ENCODE measurements at places on chromosomes 1 and 21.

DNA sequence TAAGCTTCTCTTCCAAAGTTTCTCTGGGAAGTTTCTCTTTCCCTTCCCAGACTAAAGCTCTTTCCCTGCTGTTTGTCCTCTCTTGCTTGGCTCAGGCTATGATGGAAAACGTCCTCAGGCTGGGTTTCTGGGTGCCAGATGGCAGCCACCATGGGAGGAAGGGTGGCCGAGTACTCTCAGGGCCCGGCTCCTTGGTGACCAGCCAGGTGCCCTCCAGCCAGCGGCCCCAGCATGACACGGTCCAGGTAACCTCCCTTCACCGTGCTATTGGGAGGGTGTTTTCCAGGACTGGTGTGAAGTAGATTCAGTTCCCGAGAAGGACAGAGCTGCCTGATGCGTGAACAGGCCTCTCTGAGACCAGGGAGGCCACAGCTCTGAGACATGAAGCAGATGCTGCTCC lies 60.3 kb downstream of the KIF26B start:
- peaks cover 1% of the 10 kb centered on the region for H3K4me1 ChIP-seq

- no peak for DNase-seq
- H3K27ac ChIP-seq: no peak overlapping the region
- peaks cover 42% of the 10 kb centered on the region for H3K36me3 ChIP-seq
- no peaks in the 10 kb centered on the region for H3K4me1 ChIP-seq
These were observed 14.6 kb upstream of the TRNAU1AP start for GRCh38 chr1:28538286-28538685.

DNA sequence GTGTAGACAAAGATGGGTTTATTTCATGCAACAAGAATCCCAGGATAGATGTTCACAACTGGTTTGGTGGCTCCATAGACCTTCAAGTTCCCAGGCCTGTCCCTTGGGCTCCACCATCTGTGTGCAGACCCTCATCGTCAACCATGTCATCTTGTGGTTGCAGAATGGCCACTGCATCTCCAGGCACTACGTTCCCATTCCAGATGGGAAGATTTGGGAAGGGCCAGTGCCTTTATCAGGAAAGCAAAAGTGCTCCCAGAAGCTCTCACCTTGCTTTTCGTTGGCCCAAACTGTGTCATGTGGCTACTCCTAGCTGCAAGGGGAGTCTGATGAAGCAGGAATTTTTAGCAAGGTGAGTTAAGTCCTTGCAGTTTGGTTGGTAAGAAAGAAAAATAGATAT lies 12.8 kb downstream of the TMCC2 start:
- DNase-seq: no peak
- peaks cover 8% of the 10 kb centered on the region for H3K4me1 ChIP-seq
- H3K27me3 ChIP-seq: no peaks in the 10 kb centered on the region
- no peak overlapping the region for H3K27ac ChIP-seq
- H3K36me3 ChIP-seq: peaks cover 7% of the 10 kb centered on the region

GRCh38 chr1:117964290-117965038 lies 34.9 kb downstream of the WDR3 start:
- H3K27me3 ChIP-seq: no peaks in the 10 kb centered on the region
- peaks cover 39% of the 10 kb centered on the region for H3K36me3 ChIP-seq
- no peak for DNase-seq
- no peaks in the 10 kb centered on the region for H3K4me1 ChIP-seq

DNA sequence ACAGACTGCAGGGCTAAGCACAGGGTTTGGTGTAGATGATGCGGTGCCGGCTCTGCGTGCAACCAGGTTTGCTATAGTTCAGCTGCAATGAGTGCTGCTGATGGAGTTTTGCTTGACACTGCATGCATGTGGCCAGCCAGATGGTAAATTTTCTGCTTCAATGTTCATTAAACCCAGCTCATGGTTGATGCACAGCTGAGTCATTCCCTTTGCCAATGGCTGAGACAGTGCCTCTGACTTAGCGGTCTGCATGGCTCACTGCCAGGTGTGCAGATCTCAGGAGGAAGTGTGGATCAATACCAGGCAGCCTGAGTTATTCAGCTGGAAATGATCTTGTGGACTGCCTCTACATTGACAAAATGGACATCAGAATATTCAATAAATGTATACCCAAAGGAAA lies 172.7 kb upstream of the ZP4 start:
- H3K4me1 ChIP-seq: peaks cover 9% of the 10 kb centered on the region
- H3K27me3 ChIP-seq: no peaks in the 10 kb centered on the region
- H3K36me3 ChIP-seq: no peaks in the 10 kb centered on the region
- peak overlapping the region; percentile 85 for H3K27ac ChIP-seq
- H3K4me3 ChIP-seq: no peak overlapping the region

DNA sequence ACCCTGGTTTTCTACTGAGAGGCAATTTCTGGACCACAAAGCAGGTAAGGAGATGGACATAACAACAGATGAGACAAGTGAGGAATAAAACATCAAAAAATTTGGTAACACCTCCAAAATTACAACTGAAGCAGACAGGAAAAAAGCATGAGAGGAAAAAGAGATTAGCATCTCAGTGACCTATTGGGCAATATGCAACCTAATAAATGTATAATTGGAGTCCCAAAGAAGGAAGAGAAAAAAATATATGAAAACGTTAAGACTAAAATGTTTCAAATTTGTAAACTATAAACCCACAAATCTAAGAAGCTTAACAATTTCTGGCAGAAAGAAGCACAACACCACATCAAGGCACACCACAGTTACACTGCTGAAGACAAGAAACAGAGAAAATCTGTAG lies 208.2 kb upstream of the TNR start:
- H3K27me3 ChIP-seq: no peaks in the 10 kb centered on the region
- peaks cover 42% of the 10 kb centered on the region for H3K36me3 ChIP-seq
- H3K4me3 ChIP-seq: no peak overlapping the region
- H3K4me1 ChIP-seq: no peaks in the 10 kb centered on the region

DNA sequence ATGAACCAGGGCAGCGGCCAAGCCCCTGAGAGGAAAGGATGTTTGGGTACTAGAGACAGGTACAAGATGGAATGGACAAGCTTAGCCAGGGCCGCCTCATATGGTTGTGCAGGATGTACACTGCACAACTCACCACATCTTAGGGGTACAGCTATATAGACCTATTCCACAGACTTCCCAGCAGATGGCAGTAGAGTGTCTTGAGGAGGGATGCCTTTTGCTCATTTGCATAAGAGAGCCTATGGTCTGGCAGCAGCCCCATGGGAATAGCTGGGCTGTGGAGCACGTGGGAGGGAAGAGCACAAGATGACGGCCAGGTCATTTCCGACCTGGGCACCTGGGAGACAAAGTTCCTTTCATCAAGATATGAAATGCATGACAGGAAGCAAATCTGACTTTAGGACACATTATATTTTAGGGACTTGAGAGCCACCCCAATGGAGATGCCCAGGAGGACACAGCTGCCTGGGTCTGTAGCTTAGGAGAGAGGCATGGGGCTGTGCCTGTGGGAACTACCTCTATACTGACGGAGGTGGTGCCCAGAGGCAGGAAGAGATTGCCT lies 215.5 kb downstream of the KCNJ6 start:
- H3K4me1 ChIP-seq: peaks cover 1% of the 10 kb centered on the region
- H3K27ac ChIP-seq: no peak overlapping the region
- peaks cover 30% of the 10 kb centered on the region for H3K27me3 ChIP-seq

- H3K27me3 ChIP-seq: no peaks in the 10 kb centered on the region
- DNase-seq: no peak
- H3K4me3 ChIP-seq: no peak overlapping the region
- peaks cover 1% of the 10 kb centered on the region for H3K4me1 ChIP-seq
- no peak overlapping the region for H3K27ac ChIP-seq
These were observed 419.4 kb upstream of the VAMP3 start for GRCh38 chr1:7351649-7352048.

- no peaks in the 10 kb centered on the region for H3K36me3 ChIP-seq
- H3K4me1 ChIP-seq: no peaks in the 10 kb centered on the region
- H3K27ac ChIP-seq: no peak overlapping the region
- peaks cover 7% of the 10 kb centered on the region for H3K27me3 ChIP-seq
- DNase-seq: peak; percentile 8
These were observed 47.1 kb downstream of the KANK4 start for GRCh38 chr1:62271948-62272728.

DNA sequence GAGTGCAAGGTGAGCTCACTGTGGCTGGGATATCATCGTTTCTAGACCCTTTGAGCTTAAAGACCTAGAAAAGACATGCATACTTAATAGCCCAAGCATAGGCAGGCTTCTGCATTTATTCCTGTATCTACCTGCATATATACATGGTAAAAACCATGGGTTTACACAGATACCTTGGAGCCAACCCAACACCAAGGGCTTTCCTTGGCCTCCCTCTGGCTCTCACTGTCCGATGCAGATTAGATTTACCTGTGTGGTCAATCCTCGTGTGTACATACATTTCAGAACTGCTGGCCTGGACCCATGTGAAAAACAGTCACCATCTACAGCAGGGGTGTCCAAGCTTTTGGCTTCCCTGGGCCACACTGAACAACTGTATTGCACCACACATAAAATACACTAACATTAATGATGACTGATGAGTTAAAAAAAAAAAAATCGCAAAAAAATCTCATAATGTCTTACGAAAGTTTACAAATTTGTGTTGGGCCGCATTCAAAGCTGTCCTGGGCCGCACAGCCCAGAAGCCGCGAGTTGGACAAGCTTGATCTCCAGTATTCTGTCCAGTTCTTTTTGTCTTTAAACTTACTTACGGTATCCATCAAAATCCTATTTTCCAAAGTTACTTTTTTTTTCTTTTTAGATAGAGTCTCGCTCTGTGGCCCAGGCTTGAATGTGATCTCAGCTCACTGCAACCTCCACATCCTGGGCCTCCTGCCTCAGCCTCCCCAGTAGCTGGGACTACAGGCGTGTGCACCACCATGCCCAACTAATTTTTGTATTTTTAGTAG lies 43.5 kb downstream of the WDR4 start:
- H3K27me3 ChIP-seq: peaks cover 10% of the 10 kb centered on the region
- H3K27ac ChIP-seq: no peak overlapping the region
- no peak overlapping the region for H3K4me3 ChIP-seq
- no peaks in the 10 kb centered on the region for H3K4me1 ChIP-seq
- DNase-seq: no peak

DNA sequence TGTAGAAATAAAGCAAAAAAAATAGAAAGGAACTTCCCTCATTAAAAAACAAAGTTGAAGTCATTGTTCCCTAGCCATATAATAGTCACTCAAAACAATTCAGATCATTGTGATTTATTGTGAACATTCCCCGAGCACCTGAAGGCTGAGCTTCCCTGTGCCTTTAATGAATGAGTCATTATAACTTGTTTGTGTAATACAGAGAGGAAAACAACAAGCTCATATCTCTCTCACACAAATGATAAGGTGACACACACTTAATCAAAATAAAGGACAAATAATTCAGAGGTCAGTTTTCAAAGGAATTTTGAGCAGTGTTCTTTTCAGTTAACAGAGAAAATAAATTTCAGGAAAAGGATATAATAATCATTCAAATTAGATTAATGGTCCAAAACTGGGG lies 326.2 kb downstream of the DUSP10 start:
- no peaks in the 10 kb centered on the region for H3K36me3 ChIP-seq
- no peak for DNase-seq
- H3K27ac ChIP-seq: no peak overlapping the region
- no peak overlapping the region for H3K4me3 ChIP-seq

- H3K27me3 ChIP-seq: no peaks in the 10 kb centered on the region
- H3K36me3 ChIP-seq: no peaks in the 10 kb centered on the region
- H3K4me3 ChIP-seq: no peak overlapping the region
- DNase-seq: no peak
- H3K27ac ChIP-seq: no peak overlapping the region
These were observed 2.6 kb upstream of the TNNI1 start for GRCh38 chr1:201424146-201424545.

DNA sequence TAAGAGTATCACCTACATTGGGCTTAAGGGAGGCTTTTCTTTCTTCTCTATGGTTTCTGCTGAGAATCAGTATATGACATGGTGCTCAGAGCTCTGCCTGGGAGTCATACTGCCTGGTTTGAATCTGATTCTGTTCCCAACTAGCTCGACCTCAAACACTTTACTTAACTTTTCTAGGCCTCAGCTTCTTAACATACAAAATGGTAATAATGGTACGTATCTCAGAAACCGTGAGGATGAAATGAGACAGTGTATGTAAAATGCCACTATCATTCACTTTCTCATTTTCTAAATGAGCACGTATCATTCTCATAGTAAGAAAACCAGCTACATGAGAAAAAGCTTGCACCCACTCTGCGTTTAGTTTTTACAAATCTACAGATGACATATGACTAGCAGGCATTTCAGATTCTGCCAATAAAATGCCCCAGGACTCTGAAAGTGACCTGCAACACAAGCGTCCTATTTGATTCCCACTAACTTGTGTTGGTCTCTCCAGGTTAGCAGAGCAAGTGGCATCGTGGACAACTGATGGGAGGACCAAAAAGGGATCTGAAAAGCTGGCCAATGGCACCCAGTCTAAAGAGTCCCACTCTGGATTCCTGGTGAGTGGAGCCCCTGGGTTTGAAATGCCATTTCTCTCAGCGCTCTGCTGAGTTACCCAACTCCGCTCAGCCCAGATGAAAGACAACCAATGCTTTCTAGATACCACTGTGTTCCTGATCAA lies 6.1 kb downstream of the CTNNBIP1 start:
- H3K27me3 ChIP-seq: no peaks in the 10 kb centered on the region
- DNase-seq: no peak
- peaks cover 9% of the 10 kb centered on the region for H3K36me3 ChIP-seq
- no peak overlapping the region for H3K4me3 ChIP-seq
- no peak overlapping the region for H3K27ac ChIP-seq
- peaks cover 18% of the 10 kb centered on the region for H3K4me1 ChIP-seq

All from mesenchymal stem cell (in vitro differentiated cells and primary cell).